Stimulated activated CD4-positive, alpha-beta T cell treated with anti-CD3 and anti-CD28 coated beads, Interleukin-1b, Interleukin-23, amount 100 ng/mL, for 1 hour (primary cell): ENCODE measurements at places on chromosomes 2 and 18.

GRCh38 chr2:118693287-118693822 lies 154.1 kb downstream of the EN1 start:
- no peak for DNase-seq

DNA sequence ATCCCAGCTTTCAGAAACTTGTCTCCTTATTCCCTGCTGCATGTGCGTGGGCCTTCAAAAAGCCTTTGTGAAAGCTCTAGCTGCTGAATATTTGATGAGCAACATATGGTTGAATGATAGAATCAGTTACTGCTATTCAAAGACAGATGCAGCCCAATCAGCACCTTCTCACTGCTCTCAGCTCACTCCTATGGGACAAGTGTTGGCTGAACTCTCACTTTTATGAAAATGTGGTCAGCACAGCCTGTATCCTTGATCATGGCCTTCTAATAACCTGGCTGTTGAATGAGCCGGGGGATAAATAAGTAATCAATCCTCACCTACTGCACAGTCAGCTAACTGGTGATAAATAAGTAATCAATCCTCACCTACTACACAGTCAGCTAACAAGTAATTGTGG lies 103.2 kb downstream of the PIEZO2 start:
- DNase-seq = no peak

- no peak for DNase-seq
Measured at GRCh38 chr2:184685999-184686841, 87.9 kb downstream of the ZNF804A start.

DNA sequence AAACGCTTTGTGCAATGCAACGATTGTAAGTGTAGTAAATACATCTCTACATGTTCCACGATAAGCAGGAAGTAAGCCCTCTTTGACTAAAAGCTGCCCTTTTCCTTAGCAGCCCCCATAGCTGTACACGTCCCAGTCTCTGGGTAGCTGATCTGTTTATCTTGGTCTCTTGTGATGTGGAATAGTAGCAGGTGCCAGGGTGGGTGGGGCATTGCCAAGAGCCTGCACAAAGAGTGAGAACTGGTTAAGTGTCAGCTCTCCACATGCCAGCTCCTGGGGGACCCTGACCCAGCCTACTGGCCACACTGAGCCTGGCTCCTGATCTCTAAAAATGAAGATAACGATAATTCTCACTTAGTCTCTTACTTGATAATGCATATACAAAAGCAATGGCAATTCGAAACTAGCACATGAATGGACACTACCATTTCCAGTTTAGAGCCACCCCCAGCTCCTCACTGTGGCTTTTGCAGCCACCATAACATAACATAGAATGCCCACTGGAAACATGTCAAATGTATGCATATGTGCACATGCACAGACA lies 92.3 kb downstream of the MYT1L start:
- DNase-seq = no peak
